ENCODE measurements at places on chromosomes 4 and X.

DNA sequence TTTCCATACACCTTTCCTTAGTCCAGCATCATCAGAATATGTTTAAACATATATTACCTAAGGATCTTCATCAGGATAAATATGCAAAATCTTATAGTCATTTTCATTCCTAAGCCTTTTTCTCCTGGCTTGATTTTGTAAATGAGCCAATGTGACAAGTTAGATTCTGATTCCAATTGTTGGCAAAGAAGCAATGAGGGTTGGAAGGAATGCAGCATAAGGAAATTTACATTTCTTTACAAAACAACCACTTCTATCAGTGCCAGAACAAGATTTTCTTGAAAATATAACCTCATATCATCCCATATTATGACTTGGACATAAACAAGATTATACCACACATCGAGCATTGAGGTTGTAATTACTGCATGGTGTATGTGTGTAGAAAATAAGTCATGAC lies 508.1 kb downstream of the TRAM1L1 start:
- no peak for DNase-seq

DNA sequence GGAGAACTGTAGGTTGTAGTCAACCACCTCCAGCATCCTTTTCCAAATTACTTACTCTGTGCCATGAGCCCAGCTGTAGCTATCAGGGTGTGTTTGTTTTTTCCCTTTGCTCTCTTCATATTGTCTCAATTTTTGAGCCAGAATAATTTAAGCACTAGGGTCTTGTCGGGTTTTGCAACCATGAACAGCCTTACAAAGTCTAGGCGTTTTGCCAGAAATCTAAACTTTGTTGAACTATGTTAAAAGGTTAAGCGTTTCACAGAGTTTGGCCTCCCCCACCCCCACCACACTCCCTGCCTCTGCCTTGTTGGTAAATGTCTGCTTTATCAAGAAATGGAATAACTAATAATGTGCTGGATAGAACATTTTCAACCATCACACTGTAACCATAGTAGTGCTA lies 190.6 kb upstream of the TTC29 start:
- no peak for DNase-seq

- no peak for DNase-seq
Measured at GRCh38 chrX:155070038-155070437, 898 bp downstream of the CMC4 start.

- DNase-seq, result no peak
Measured at GRCh38 chr4:87034527-87034926, 99.7 kb downstream of the AFF1 start.

DNA sequence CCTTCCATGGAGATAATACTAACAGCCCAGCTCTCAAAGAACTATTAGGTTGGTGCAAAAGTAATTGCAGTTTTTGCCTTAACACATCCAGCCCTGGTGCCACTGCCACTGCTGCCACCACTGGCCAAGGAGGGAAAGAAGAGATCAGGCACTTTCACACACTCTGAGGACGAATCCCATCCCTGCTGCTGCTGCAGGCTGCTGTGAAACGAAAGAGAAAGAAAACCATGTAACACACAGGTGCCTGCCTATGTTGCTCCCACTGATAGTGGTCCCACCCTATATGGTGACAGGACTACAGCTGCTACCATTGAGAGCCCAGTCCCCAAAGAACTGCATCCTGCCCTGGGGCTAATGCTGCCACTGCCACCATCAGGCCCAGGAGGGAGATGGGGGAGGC lies 35.1 kb downstream of the TMLHE start:
- DNase-seq, result no peak

DNA sequence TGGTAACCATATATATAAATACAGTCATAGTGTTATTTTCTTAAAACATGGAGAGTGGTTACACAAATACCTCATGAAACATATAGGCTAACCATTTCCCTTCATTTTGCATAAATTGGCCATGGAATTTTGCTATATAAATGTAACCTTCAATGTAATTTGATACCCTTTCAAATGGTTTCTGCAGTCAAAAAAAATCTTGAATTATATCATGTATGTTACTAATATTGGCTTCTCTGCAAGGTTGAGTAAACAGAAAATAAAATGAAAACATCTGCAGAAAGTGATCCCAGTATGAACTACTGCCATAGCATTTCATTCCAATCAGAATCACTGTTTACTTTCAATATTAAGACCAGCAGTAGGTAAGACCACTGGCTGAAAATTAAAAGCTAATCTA lies 1165.9 kb upstream of the TENM3 start:
- no peak for DNase-seq

DNA sequence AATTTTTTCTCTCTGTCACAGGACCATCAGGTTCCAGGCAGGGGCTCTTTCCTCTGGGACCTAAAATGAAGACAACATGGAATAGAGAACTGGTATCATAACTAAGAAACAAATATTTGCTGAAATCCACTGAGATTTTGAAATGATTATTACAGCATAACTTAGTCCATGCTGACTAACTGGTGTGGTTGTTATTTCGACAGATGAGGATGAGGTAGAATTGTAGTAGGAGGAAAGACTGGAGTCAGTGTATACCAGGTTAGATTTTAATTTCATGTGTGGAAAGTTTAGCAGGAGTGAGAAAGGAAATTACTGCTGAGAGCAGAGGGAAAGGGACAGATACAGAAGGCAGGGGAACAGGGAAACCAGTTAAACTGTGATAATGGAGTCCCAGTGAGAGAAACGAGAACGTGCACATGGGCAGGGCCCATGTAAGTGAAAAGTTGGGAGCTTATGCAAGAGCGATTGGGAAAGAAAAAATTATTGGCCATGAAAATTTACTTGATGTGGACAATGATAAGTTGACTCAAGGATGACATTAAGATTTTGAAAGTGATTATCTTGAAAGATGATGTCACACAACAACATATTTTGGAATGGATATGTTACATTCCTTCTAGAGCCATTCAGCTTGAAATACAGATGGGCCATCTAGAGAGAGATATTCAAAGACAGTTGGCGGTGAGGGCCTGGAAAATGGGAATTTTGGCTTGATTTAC lies 98.7 kb upstream of the DDIT4L start:
- no peak for DNase-seq

DNA sequence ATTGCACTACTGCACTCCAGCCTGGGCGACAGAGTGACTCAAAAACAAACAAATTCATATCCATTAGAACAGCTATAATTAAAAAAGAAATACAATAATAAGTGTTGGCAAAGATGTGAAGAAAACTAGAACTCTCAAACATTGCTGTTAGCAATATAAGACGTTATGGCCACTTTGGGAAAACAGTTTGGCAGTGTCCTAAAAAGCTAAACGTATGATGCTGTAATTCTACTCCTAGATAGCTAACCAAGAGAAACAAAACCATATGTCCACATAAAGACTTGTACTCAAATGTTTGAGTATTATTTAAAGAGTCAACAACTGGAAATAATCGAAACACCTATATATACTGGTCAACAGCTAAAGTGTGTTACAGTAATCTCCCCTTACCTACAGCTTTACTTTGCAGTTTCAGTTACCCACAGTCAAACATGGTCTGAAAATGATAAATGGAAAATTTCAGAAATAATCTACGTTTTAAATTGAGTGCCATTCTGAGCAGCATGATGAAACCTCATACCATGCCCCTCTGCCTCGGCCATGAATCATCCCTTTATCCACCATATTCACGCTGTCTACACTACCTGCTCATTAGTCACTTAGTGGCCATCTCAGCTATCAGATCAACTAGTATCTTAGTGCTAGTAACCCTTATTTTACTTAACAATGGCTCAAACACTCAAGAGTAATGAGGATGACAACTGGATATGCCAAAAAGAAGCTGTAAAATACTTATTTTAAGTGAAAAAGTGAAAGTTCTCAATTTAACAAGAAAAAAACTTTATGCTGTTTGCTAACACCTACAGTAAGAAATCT lies 4.9 kb downstream of the ELF2 start:
- no peak for DNase-seq

- no peak for DNase-seq
Measured at GRCh38 chrX:155246748-155247147, 17.5 kb downstream of the RAB39B start.

DNA sequence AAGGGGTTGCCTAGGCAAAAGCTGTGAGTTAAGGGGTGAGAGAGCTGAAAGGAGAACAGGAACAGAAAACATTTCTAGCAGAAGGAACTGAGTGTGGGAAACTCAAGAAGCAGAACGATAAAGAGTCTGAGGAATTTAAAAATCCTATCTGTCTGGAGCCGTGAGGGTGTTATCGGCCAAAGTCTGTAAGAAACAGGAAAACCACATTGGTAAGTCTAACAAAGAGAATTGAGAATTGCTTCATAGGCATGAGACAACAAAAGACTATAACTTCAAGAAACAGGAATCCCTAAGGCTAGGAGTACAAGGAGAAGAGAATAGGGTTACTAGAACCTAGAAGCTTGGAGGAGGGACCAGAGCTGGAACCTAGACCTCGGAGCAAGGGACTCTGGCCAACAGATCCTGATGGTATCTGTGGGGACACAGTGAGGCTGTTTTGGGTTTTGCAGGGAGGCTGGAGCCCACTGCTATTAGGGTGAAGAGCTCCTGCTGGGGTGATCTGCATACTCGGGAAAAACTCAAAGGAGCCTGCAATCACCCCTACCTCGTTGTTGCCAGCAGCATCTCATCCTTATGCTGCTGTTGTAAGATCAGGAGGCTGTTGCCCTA lies 175.6 kb downstream of the FBXO8 start:
- DNase-seq, result no peak

- DNase-seq, result no peak
Measured at GRCh38 chr4:2254665-2255500, 7.0 kb downstream of the MXD4 start.

GRCh38 chr4:81502564-81502963 lies 30.9 kb upstream of the RASGEF1B start:
- DNase-seq, result no peak

- DNase-seq, result no peak
Measured at GRCh38 chr4:71564775-71565174, 219.1 kb downstream of the GC start.

- DNase-seq, result no peak
Measured at GRCh38 chr4:55386840-55387239, 8.9 kb upstream of the TMEM165 start.

DNA sequence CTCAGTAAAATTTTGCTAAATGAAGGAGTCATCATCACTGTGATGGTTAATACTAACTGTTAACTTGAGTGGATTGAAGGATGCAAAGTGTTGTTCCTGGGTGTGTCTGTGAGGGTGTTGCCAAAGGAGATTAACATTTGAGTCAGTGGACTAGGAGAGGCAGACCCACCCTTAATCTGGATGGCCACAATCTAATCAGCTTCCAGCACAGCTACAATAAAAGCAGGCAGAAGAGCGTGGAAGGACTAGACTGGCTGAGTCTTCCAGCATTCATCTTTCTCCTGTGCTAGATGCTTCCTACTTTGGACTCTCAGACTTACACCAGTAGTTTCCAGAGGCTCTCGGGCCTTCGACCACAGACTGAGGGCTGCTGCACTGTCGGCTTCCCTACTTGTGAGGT lies 21.3 kb upstream of the WDR44 start:
- DNase-seq, result no peak

DNA sequence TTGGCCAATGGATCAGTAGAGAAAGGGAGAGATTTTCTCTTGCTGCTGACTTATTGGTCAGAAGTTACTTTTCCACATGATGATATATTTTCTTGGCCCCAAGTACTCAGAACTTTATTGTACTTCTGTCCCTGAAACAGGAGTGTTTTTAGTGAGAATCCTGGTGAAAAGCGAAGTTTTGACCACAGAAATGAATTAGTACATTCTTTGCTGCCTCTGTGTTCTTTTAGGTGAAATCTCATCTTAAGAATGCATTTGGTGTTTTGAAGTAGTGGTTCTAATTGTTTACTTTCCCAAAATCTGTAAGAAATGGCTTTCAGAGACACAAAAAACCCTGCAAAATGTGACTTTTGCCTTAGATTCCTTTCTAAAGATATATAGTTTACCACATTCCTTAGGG lies 240.4 kb downstream of the FRMPD4 start:
- DNase-seq, result no peak

- DNase-seq, result no peak
Measured at GRCh38 chr4:154998284-154998683, 210.2 kb upstream of the NPY2R start.

- DNase-seq, result no peak
Measured at GRCh38 chr4:139768896-139769295, 103.3 kb downstream of the MGST2 start.

DNA sequence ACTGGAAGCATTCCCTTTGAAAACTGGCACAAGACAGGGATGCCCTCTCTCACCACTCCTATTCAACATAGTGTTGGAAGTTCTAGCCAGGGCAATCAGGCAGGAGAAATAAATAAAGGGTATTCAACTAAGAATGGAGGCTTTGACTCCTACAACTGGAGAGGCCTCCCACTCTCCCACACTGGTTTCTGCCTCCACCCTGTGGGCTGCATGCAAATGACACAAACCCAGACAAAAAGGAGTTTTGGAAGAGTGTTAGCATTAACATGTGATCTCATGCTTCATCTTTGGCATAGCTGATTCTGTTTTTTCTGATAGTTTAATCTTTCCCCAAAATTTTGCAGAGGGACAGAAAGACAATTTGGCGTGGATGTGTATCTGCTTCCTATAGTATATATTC lies 80.8 kb upstream of the IQCM start:
- DNase-seq, result no peak

- no peak for DNase-seq
Measured at GRCh38 chr4:68346461-68346860, 3.4 kb downstream of the YTHDC1 start.

GRCh38 chr4:3629665-3630064 lies 97.4 kb upstream of the LRPAP1 start:
- no peak for DNase-seq

- no peak for DNase-seq
Measured at GRCh38 chr4:71140563-71140962, 147.1 kb downstream of the DCK start.

- DNase-seq, result no peak
Measured at GRCh38 chr4:74218201-74218600, 60.3 kb downstream of the MTHFD2L start.

DNA sequence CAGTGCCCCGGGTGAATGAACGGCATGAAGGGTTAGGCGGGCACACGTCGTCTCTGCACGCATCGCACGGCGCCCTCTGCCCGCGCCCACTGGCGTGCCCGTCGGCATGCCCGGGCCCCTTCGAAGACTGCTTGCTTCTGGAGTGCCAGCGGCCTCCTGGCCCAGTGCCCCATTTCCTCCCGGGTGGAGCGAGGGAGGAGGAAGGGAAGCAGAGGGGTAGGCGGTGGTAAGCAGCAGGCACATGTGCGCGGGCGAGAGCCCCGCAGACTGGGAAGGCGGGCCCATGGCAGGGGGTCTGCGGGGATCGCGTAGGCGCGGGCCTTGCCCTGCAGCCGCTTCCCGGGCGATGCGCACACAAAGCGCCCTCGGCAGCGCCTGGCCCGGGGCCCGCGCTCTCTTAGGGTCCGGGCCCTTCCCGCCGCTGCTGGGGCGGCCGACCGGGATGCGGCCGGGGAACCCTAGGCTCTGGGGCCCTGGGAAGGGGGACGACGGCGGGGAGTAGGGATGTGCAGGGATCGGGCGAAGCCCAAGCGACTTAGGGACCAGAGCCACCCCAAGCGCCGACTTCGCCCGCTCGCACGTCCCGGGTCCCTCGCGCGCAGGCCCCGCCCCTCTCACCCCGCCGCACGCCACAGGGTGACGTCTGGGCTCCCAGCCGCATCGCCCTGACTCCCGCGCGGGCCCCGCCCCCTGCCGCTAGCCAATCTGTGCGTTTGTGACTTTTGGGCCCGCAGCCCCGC lies 866 bp upstream of the EMD start:
- no peak for DNase-seq

Measured in HuH-7.5 (cell line).